Astrocyte of the cerebellum (primary cell): ENCODE measurements at places on chromosomes 5 and 9.

DNA sequence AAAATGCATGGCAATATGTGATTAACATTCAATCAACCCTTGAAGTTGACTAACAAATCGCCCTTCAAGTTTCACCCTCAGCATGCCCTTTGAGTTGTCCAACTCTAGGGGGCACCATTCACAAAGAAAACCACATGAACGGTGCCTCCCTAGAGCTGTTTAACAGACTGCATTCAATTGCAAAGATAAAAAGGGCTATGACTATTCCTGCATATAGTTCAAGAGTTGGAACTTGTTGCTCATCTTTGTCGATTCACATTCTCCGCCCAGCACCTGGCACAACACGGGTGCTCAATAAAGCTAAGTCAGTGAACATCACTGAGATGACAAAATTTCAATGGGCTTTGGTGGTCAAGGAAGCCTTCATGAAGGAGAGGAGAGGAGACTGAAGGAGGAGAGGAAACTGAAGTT is 69.6 kb upstream of the SLC30A5 start:
- DNase-seq: no peak

GRCh38 chr9:137611623-137612609 is 6.4 kb downstream of the ARRDC1 start:
- DNase-seq: no peak

GRCh38 chr5:147509041-147509709 is 693 bp downstream of the DPYSL3 start:
- DNase-seq: no peak

DNA sequence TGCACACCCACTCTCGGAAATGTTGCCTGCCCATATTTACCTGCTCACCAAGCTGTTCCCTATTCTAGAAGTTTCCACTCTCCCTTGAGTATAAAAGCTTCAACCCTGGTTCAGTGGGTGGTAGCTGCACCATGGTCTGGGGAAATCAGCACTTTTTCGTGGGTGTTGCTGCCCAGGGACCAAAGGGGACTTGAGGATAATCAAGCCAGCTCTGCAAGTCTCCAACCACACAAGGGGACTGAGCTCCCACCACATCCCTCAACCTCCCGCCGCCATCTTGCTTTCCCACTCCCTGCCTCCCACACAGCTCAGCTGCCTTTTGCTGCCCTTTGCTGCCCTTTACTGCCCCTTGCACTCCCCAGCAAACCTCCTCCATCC is 210.0 kb downstream of the AUH start:
- no peak for DNase-seq

GRCh38 chr5:138626333-138626944 is 51.2 kb upstream of the HSPA9 start:
- DNase-seq: no peak

GRCh38 chr9:13163287-13163686 is 116.2 kb downstream of the MPDZ start:
- no peak for DNase-seq

DNA sequence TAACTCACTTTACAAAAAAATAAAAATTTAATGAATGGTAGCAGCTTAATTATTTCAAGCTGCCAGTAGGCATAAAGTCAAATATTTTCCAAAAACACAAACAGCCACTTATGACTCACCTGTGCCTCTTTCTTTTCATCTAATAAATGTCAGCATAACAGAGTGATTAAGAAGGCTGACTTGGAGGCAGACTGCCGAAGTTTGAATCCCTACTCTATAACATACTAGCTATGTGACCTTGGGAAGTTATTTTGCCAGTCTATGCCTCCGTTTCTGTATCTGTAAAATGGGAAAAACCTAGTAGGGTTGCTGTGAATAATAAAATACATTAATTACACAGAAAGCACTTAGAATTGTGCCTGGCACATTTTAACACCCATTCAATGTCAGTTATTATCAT is 33.8 kb downstream of the FANCC start:
- DNase-seq: no peak

DNA sequence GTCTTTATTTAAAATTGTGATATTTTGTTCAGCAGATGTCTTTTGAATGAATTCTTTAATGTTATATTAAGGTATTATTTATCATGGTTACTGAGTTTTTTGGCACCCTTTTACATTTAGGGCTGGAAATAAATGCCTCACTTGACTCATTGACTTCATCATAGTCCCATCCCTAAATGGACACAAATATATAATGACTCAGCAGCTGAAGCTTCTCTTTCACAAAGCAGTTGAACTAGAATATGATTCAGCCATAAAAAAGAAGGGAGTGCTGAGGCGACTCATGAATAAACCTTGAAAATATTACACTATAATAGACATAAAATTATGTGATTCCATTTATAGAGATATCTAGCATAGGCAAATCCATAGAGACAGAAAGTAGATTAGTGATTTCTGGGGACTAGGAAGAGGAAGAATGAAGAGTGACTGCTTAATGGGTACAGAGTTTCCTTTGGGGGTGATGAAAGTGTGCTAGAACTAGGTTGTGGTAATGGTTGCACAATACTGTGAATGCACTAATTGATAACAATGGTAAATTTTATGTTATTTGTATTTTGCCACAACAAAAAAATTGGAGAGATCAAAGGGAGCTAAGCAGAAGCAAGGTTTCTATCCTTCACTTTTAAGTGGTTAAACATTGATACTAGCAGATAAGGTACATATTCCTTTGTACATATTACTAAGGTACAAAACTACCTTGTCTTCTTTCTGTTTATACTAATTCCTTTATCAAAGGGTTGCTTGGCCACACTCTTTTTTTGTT is 449.6 kb downstream of the NTRK2 start:
- DNase-seq: no peak

DNA sequence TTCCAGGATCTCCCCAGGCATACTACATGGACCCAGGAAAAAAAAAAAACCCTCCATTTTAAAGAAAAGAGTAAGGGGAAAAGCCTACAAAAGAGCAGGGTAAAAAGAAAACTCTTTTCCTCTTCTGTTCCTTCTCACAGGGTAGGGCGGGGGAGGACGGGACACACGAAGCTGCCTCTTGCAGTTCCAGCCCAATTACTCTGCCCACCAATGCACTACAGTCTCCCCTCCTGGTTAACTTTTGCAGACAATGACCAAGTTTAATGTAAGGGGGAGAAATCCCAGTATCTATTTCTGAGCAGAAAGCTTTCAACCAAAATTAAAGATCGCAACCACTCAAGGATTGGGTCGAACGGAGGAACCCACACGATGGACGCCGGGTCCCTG is 1.3 kb downstream of the BRD3 start:
- DNase-seq: no peak

DNA sequence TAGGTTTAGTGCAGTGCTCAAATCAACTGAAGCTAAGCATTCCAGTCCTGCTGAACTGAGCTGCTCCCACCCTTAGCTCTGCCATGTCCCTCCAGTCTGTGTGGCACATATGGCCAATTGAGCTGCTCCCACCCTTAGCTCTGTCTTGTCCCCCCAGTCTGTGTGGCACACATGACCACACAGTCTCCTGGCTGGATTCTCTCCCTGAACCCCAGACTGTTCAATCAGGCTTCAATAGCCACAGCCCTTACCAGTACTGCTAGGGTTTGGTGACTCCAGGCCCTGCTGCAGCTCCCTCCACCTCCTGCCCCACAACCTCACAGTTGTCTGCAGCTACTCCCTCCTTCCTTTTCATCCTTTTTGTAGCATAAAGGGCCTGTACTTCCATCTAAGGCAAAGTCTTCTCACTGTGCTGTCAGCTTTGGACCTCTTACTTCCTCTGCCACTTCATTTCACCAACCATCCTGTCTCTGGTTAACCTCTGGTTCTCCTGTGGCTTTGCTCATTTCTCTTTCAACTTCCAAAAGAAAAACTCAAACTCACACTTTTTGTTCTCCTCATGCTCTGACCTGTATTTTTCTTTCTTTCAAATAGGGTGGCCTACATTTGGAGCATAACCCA is 50.8 kb downstream of the ADAMTS12 start:
- no peak for DNase-seq

DNA sequence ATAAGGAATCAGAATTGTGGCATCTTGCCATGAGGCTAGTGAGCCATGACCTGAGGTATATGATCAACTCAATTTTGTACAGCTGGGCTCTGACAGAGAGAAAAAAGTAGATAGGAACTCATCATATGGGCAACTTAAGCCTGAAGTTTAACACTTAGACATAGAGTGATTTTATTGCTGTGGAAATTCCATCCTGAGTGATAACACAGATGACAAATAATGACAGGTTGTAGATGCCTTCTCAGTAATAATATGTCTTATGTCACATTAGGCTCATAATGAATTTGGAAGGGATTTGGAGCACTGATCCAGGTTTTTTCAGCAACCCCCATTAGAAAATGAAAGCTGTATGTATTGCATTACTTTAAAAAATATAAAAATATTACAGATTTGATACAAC is 744.6 kb downstream of the CDH12 start:
- DNase-seq: no peak

- DNase-seq: no peak
Measured at GRCh38 chr9:91202736-91203283, 158.9 kb downstream of the AUH start.

- no peak for DNase-seq
Measured at GRCh38 chr9:109383356-109383755, 62.5 kb upstream of the EPB41L4B start.

- DNase-seq: no peak
Measured at GRCh38 chr9:16157216-16157615, 604.4 kb downstream of the CCDC171 start.

DNA sequence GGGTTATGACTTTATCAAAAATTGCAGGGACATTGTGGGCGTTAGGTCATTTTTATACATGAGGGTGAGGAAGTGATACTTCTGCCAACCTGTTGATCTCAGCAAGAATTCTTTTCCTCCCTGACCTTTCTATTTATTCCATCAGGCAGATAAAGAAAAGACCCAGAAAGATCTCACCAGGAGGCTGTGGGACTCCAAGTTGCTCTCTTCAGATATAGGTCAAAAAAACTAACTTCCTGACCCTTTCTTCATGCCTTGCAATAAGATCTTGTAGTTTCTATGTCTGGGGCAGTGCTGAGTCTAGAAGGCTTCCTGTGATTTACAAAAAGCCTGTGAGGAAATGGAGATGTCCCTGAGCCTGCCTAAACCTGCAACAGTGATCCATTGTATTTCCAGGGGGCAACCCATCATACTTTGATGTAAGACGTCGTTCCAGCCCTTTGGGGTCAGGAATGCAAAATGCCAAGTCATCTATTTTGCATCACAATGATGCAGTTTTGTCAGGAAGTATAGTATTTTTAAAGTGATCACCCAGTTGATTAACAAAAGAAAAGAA is 22.0 kb upstream of the PIK3R1 start:
- no peak for DNase-seq

DNA sequence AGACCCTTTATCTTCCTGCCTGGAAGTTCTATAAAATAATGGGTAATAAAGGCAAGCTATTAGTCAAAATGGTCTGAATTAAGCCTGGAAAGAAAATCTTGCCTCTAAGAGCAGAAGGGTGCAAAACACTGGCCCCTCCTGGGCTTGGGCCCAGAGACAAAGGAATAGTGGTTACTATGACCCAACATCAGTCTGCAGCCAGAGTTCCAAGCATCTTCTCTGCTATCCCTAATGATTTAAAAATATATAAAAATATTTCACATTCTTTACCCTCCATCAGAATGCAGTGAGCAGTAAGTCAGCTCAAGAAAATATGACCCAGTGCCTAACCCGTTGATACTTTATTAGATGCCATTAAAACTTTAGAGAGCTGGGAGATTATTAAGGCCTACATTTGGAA is 14.7 kb downstream of the TNFAIP8 start:
- no peak for DNase-seq

DNA sequence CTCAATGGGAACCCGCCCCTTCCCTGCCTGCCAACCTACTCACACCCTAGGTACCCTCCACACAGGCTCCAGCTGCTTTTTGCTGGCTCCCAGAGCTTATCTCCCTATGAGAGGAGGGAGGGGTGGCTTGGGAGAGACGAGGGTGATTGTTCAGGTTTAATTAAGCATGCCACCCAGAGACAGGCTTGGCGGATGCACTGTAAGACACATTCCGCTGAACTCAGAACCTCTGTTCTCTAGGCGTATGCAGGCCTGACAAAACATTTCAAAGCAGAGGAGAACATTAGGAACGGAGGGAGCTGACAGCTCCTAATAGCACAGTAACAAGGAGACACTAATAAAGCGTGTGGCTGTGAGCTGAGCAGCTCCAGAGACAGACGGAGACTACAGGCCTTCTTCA is 80.1 kb downstream of the TRIM32 start:
- no peak for DNase-seq

DNA sequence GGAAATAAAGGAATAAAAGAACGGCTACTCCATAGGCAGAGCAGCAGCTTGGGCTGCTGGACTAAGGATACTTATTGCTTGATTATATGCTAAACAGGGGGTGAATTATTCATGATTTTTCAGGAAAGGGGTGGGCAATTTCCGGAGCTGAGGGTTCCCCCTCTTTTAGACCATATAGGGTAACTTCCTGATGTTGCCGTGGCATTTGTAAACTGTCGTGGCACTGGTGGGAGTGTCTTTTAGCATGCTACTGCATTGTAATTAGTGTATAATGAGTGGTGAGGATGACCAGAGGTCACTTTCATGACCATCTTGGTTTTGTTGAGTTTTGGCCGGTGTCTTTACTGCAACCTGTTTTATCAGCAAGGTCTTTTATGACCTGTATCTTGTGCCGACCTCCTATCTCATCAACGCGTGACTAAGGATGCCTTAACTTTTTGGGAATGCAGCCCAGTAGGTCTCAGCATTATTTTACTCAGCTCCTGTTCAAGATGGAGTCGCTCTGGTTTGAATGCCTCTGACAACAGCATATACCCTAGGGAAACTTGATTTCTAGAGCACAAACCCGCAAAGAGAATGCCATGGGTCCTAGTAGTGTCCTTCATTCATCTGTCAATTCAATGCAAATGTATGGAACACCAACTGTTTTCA is 47.8 kb upstream of the PWWP2A start:
- no peak for DNase-seq

DNA sequence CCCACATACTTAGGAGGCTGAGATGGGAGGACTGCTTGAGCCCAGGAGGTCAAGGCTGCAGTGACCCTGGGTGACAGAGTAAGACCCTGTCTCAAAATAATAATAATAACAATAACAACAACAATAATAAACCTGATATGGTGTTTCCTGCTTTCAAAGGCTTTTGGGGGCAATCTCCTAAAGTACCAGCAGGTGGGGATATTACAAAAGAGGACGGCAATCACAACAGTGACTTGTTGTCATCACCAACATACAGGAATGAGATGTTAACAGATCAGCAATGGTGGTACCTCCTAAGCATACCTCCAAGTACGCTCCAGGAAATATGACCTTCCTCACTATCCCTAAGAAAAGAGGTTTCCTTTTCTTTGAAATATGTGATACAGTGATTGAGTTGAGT is 91.1 kb upstream of the RNF180 start:
- no peak for DNase-seq

DNA sequence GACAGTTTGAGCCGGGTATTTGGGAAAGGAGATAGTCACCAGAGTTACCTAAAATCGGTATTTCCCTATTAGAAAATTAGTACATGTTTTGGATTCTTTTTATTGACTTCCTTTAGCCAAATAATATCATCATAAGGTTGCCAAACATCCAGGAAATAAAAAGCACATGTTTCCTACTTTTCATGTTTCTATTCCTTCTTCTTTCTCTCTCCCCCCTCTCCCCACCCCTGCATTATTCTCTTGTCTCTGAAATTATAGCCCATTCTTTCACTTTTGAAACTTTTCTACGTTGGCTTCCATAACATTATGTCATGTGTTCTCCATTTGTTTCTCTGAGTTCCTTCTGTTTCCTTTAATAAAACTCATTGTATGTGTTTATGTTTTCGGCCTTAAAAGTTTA is 161.9 kb downstream of the ALDH1A1 start:
- no peak for DNase-seq
